Progenitor cell of endocrine pancreas (in vitro differentiated cells): ENCODE measurements at places on chromosomes 1 and 21. TPM values are rescaled to one million over a fixed set of nuclear protein-coding genes. Genes with fewer than 3 reads are reported as not detected.
A peak's percentile ranks its signal among the peaks of the same experiment; 100 is the strongest.

The PHACTR4 gene
- 74.6 and 80.6 TPM in 2 replicates for total RNA-seq

The EXOSC10 gene
- total RNA-seq = 95.4 and 104 TPM in 2 replicates

The CD1D gene
- total RNA-seq = 0.13 TPM in 1 of 2 replicates, not detected in the other

- DNase-seq = no peak
- no peaks in the 10 kb centered on the region for H3K36me3 ChIP-seq
- H3K4me3 ChIP-seq = no peak overlapping the region
- H3K4me1 ChIP-seq = no peaks in the 10 kb centered on the region
- H3K27ac ChIP-seq = peak overlapping the region; percentile 52
Observed at GRCh38 chr1:30014031-30014430, 709.4 kb downstream of the MATN1 start.

GRCh38 chr1:33328817-33329216, 7.9 kb upstream of the A3GALT2 start:
- peaks cover 3% of the 10 kb centered on the region for H3K4me1 ChIP-seq
- H3K36me3 ChIP-seq = peaks cover 43% of the 10 kb centered on the region
- no peak overlapping the region for H3K4me3 ChIP-seq
- no peak for DNase-seq
- H3K27me3 ChIP-seq = no peaks in the 10 kb centered on the region
- no peak overlapping the region for H3K27ac ChIP-seq

GRCh38 chr1:29202053-29202452, 20.4 kb upstream of the SRSF4 start:
- no peaks in the 10 kb centered on the region for H3K27me3 ChIP-seq
- H3K27ac ChIP-seq = peak overlapping the region; percentile 92

DNA sequence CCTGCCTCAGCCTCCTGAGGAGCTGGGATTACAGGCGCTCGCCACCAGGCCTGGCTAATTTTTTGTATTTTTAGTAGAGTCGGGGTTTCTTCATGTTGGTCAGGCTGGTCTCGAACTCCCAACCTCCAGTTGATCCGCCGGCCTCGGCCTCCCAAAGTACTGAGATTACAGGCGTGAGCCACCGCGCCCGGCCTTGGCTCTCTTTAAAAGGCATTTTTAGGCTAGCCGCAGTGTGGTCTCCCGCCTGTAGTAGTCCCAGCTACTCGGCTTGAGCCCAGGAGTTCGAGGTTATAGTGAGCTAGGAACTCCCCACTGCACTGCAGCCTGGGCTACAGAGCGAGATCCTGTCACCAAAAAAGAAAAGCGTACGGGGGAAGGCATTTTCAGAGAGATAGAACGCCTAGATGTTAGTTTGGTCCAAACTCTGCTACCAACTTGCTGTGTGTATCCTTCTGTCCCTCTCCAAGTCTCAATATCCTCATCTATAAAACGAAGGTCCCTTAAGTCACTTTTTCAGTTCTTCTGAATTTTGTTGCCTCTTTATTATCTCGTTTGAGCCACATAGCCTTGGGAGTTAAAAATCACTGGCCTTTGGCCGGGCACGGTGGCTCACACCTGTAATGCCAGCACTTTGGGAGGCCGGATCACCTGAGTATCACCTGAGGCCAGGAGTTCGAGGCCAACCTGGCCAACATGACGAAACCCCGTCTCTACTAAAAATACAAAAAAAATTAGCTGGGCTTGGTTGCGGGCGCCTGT, 734 bp downstream of the MED18 start:
- H3K4me3 ChIP-seq = peak overlapping the region; percentile 94
- DNase-seq = no peak
- no peaks in the 10 kb centered on the region for H3K27me3 ChIP-seq

The TMEM200B gene
- 13.3 and 15.0 TPM in 2 replicates for total RNA-seq

The RBBP5 gene
- total RNA-seq = 19.6 and 20.9 TPM in 2 replicates

The TRPM2 gene
- total RNA-seq = 0.16 and 0.17 TPM in 2 replicates

DNA sequence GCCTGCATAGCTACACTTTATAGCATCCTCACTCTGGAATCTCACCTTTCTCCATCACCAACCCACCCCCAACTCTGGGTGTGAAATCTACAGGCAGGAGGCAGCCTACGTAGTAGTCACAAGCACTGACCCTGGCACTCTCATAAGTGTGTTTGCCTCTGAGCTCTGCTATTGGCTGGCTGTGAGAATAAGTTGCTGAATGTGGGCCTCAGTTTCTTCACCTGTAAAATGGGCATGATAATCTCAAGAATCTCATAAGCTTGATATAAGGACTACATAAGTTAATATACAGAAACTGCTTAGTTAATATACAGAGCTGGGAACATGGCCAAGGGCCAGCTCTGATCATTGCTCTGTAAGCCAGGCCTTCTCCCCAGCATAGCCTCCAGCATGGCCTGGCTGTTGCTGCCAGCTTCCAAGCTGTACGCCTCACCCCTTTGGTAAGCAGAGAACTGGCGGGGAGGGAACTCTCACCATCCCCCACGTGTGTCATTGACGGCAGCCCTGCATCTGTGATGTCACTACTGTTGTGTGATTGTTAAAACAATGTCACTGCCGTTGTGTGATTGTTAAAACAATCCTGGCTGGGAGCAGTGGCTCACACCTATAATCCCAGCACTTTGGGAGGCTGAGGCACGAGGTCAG, 53.3 kb downstream of the SYF2 start:
- no peaks in the 10 kb centered on the region for H3K27me3 ChIP-seq
- H3K4me3 ChIP-seq = no peak overlapping the region
- peaks cover 13% of the 10 kb centered on the region for H3K4me1 ChIP-seq
- DNase-seq = no peak

The DENND2D gene
- 2.6 and 3.0 TPM in 2 replicates for total RNA-seq

GRCh38 chr1:59720326-59721115, 94.2 kb upstream of the HOOK1 start:
- no peak overlapping the region for H3K27ac ChIP-seq
- DNase-seq = no peak
- H3K27me3 ChIP-seq = no peaks in the 10 kb centered on the region
- peaks cover 3% of the 10 kb centered on the region for H3K4me1 ChIP-seq
- H3K4me3 ChIP-seq = no peak overlapping the region

The DUSP23 gene
- total RNA-seq = 16.9 and 17.2 TPM in 2 replicates

- no peaks in the 10 kb centered on the region for H3K36me3 ChIP-seq
- peak overlapping the region; percentile 80 for H3K4me3 ChIP-seq
- DNase-seq = no peak
Observed at GRCh38 chr1:224182057-224182865, 779 bp upstream of the DEGS1 start.

The SFN gene
- 0.36 and 0.44 TPM in 2 replicates for total RNA-seq

GRCh38 chr1:117473063-117473462, 105.8 kb downstream of the MAN1A2 start:
- H3K27me3 ChIP-seq = no peaks in the 10 kb centered on the region
- no peak for DNase-seq
- H3K4me1 ChIP-seq = no peaks in the 10 kb centered on the region
- no peak overlapping the region for H3K27ac ChIP-seq

The KCNK1 gene
- 9.4 and 9.7 TPM in 2 replicates for total RNA-seq

DNA sequence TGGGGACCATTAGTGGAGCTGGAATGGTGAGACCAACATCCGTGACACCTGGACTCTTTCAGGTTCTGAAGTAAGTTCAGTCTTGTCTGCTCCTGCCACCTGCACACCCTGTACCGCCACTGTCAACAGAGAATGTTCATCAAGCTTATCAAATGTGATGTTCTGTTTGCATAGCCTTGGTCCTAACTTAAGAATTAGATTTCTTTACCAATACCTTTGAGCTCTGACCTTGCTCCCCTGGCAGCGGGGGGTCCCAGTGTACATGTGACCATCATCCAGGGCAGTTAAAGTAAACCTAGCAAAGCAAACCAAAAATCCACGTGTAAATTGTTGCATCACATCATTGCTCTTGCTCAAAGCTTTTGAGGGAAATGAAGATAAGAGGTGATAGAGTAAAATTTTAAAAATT, 14.5 kb downstream of the SLC25A33 start:
- H3K4me1 ChIP-seq = peaks cover 18% of the 10 kb centered on the region
- DNase-seq = no peak
- H3K36me3 ChIP-seq = peaks cover 9% of the 10 kb centered on the region
- no peak overlapping the region for H3K4me3 ChIP-seq

The CYYR1 gene
- 25.8 and 27.5 TPM in 2 replicates for total RNA-seq

- no peaks in the 10 kb centered on the region for H3K36me3 ChIP-seq
- H3K4me1 ChIP-seq = peaks cover 1% of the 10 kb centered on the region
- H3K27me3 ChIP-seq = peaks cover 39% of the 10 kb centered on the region
- no peak for DNase-seq
- H3K27ac ChIP-seq = peak overlapping the region; percentile 81
Observed at GRCh38 chr1:31587720-31588423, 11.6 kb downstream of the TINAGL1 start.

DNA sequence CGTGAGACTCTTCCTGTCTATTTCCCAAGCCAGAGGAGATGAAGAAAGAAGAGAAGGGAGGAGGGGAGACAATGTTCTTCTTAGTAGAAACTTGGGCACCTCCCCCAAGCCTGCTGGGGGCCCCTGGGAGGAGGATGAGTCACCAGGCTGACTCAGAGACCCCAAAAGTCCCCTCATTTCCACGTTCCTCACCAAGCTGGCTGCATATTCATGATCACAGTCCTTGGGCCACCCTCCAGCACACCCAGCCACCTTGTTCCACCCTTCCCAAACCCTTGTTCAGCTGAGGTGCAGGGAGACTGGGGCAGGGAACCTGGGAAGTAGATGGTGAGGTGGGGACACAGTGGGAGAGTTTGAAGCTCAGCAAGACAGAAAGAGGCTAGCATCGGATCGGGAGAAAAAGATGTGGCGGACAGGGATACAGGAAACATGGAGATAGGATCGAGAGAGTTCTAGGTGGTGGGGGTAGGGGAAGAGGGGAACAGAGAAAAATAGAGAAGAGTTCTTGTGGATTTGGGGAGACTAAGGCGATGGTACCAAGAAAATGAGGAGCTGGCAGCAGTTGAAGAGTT, 712 bp downstream of the RAB13 start:
- H3K36me3 ChIP-seq = peaks cover 8% of the 10 kb centered on the region
- peak overlapping the region; percentile 95 for H3K4me3 ChIP-seq
- peak overlapping the region; percentile 92 for H3K27ac ChIP-seq
- no peak for DNase-seq

The MYOC gene
- not detected in 2 replicates for total RNA-seq

The LRRN2 gene
- total RNA-seq = 9.4 and 10.7 TPM in 2 replicates

The CD2 gene
- total RNA-seq = not detected in 2 replicates

- no peak for DNase-seq
- H3K4me1 ChIP-seq = peaks cover 61% of the 10 kb centered on the region
- H3K4me3 ChIP-seq = no peak overlapping the region
- H3K36me3 ChIP-seq = peaks cover 46% of the 10 kb centered on the region
- H3K27me3 ChIP-seq = no peaks in the 10 kb centered on the region
Observed at GRCh38 chr1:35180776-35181374, 12.1 kb downstream of the SFPQ start.

- H3K27me3 ChIP-seq = peaks cover 10% of the 10 kb centered on the region
- no peak overlapping the region for H3K4me3 ChIP-seq
- no peaks in the 10 kb centered on the region for H3K4me1 ChIP-seq
- no peak for DNase-seq
- H3K36me3 ChIP-seq = no peaks in the 10 kb centered on the region
Observed at GRCh38 chr1:33792651-33793050, 71.2 kb upstream of the HMGB4 start.

The PEA15 gene
- 31.2 and 37.6 TPM in 2 replicates for total RNA-seq

DNA sequence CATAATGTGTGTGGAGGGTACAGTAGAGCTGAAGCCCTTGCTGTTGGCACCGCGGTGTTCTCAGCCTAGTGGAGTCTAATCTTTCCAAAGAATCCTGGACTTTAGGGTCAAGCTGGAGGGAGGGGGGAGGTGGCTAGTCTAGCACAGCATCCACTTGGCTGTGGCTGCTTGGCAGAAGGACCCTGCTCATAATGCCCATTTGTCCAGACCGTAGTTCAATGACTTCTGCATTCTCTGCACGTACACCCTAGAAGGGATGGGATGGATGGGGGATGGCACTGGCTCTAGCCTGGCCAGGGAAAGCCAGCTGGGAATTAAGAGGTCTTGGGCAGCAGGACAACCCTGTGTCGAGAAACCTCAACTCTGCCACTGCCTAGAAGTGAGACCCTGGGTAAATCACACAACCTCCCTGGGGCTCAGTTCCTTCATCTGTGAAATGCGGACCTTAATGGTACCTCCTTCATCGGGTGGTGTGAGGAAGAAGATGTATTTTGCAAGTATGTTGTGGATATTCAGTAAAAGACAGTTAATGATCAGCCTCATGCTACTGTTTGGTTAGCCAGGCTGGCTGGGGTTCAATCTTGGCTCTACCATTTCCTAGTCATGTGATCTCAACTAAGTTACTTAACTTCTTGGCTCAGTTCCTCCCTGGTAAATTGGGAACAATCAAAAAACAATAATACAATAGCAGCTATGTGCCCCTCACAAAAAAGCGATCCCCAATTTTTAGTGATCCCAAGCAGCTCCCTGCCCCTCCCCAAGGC, 27.2 kb upstream of the CLIC4 start:
- no peak for DNase-seq
- no peaks in the 10 kb centered on the region for H3K4me1 ChIP-seq
- no peaks in the 10 kb centered on the region for H3K27me3 ChIP-seq
- no peak overlapping the region for H3K4me3 ChIP-seq
- no peak overlapping the region for H3K27ac ChIP-seq

DNA sequence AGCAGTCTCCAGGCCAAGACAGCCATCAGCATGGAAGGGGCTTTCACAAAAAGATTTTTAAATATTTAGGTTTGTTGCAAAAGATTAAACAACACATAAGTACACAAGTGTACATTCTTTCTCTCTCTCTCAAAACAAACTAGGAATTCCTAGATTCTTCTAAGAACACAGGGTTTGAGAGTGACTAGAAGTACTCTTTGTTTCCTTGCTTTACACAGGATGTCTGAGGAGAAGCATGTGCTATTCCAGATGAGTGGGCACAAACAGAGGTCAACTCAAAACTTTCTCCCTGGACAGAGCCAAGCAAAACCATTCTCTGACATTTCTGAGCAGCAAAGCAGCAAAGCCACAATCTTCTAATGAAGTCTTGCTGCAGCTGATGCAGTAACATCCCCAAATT, 210.6 kb upstream of the HOOK1 start:
- H3K27me3 ChIP-seq = no peaks in the 10 kb centered on the region
- H3K4me3 ChIP-seq = no peak overlapping the region
- H3K4me1 ChIP-seq = peaks cover 6% of the 10 kb centered on the region

The LCE3D gene
- not detected in 2 replicates for total RNA-seq

The SPRR4 gene
- total RNA-seq = not detected in 2 replicates

- DNase-seq = no peak
- H3K27me3 ChIP-seq = no peaks in the 10 kb centered on the region
- H3K27ac ChIP-seq = peak overlapping the region; percentile 93
- H3K4me1 ChIP-seq = peaks cover 33% of the 10 kb centered on the region
- H3K4me3 ChIP-seq = peak overlapping the region; percentile 90
Observed at GRCh38 chr1:39576016-39576657, 453 bp downstream of the PABPC4 start.

DNA sequence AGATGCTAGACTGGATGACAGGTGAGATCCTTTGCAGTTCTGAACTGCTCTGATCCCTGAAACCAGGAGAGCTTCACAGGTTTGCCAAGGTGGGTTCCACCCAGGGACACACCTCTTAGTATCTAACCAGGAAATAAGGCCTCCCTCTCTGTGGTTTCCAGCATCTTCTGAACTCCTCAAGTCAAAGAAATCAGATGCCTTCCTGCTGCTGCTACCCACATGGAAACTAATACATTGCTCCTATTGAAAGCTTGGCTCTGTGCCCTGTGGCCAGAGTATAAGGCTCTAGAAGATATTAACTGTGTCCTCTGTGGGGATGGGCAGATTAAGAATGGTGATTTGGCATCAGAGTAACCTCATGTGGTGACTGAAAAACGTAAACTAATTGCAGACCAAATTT, 75.0 kb upstream of the MRPS6 start:
- H3K4me3 ChIP-seq = no peak overlapping the region
- no peak overlapping the region for H3K27ac ChIP-seq
- DNase-seq = no peak

- H3K4me1 ChIP-seq = peaks cover 12% of the 10 kb centered on the region
- H3K4me3 ChIP-seq = no peak overlapping the region
- no peak for DNase-seq
- peaks cover 6% of the 10 kb centered on the region for H3K27me3 ChIP-seq
Observed at GRCh38 chr1:181152892-181153633, 64.6 kb downstream of the IER5 start.
